KG1 (cell line): ENCODE measurements at places on chromosomes 7 and 10.

GRCh38 chr7:13416544-13416943 lies 572.9 kb downstream of the ETV1 start:
- DNase-seq: no peak

DNA sequence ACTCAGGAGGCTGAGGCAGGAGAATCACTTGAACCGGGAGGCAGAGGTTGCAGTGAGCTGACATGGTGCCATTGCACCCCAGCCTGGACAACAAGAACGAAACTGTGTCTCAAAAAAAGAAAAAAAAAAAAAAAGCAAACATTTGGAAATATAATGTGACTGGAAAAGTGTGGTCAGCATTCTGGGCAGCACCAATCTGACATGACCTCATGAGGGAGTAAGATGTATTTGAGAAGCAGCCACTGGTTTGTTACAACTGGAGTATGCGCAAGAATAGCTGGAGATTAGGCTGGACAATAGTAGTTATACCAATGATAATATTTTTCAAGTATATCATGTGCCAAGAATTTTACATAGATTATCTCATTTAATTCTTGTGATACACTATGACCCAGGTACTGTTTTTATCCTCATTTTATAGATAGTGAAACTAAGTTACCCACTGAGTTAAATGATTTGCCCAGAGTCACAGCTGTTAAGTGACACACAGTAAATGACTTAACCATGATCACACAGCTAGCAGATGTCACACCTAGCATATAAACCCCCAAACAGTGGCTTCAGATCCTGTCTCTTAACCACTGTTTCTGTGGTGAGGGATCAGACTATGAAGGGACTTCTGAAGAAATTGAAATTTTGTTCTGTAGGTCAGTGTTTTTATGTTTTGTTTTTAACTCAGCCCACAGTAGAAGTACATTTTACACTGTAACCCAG lies 11.1 kb downstream of the MCU start:
- DNase-seq: no peak

DNA sequence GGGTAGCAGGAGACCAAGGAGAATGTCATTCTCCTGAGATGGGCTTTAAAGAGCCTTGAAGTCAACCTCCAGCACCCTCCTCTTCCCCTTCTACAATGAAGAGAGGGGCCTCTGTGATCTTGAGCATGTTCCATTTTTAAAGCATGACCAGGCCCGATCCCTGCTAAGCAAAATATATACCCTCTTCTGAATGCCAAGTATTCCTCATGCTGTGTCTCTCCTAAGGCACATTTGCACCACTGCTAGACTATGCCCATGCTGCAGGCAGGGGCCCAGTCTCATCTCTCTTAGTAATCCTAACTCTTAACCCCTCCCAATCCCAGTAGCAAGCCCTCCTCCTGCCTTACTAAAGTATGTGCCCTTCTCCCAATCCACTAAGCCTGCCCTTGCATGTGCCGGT lies 18.4 kb downstream of the SORBS1 start:
- DNase-seq: no peak

DNA sequence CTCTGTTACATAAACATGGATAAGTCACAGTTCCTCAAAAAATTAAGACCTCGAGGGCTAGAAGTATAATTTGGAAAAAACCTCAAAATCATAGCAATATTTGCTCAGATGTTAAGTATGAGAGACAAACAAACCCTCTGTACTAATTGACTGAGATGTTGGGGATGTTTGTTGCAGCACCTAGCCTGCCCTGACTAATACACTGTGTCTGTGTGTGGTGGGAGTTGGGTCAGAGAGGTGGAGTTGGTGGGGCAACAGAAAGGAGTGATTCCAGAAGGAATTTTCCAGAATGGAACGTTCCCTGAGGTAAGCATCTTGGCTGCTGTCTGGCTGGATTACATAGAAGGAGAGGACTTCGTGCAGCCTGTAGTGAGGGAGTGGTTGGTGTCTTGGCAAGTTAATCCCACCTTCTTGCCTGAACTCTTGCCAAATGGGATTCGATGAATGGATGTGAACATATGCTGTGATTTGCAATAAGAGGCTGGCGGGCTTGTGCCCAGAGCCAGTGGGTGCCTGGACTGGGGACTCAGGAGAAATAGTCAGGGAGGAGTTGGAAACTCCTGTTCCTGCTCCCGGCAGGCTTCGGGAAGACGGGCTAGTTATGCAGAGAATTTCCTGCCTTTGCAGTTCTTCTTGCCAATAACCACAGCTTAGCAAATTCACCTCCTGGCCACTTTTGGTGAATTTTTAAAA lies 9.3 kb upstream of the FAM180A start:
- no peak for DNase-seq

- no peak for DNase-seq
Measured at GRCh38 chr7:50857804-50858489, 75.3 kb upstream of the GRB10 start.

- no peak for DNase-seq
Measured at GRCh38 chr10:123537188-123537961, 128.8 kb upstream of the GPR26 start.

DNA sequence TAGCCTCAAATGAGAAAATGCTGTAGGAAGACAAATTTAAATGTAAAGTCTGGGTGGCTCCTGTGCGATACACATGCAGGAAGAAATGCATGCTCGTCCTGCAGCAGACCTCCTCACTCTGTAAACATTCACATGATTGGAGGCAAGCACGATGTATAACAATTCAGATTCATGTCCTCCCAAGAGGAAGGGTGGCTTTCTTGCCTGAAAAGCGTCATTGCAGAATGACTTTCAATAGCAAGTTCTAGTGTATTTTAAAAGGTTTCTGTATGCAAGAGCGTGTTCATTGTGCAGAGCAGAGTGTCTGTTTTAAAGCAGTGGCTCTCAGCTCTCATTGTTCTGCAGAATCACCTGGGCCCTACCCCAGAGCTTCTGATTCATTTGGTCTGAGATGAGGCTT lies 170.3 kb upstream of the CELF2 start:
- DNase-seq: no peak

- no peak for DNase-seq
Measured at GRCh38 chr10:776772-777171, 87.3 kb upstream of the DIP2C start.

DNA sequence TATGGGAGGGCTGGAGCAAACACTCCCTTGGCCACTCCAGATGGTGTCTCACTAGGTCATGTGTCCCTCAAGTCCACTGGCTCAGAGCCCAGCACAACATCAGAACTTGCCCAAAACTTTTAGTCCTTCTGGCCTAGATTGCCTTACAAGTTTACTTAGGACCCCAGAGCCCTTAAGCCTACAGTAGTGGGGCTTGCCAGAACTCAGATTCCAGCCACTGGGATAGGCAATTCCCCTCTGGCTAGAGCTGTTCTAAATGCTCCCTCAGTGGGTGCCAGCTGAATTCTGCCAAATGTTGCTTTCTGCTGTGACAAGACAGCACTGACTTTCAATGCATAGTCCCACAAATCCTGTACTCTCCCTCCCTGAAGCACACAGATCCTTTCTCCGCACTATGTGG lies 331.1 kb downstream of the HTR7 start:
- DNase-seq: no peak

- DNase-seq: no peak
Measured at GRCh38 chr7:2708041-2708440, 20.0 kb downstream of the AMZ1 start.

DNA sequence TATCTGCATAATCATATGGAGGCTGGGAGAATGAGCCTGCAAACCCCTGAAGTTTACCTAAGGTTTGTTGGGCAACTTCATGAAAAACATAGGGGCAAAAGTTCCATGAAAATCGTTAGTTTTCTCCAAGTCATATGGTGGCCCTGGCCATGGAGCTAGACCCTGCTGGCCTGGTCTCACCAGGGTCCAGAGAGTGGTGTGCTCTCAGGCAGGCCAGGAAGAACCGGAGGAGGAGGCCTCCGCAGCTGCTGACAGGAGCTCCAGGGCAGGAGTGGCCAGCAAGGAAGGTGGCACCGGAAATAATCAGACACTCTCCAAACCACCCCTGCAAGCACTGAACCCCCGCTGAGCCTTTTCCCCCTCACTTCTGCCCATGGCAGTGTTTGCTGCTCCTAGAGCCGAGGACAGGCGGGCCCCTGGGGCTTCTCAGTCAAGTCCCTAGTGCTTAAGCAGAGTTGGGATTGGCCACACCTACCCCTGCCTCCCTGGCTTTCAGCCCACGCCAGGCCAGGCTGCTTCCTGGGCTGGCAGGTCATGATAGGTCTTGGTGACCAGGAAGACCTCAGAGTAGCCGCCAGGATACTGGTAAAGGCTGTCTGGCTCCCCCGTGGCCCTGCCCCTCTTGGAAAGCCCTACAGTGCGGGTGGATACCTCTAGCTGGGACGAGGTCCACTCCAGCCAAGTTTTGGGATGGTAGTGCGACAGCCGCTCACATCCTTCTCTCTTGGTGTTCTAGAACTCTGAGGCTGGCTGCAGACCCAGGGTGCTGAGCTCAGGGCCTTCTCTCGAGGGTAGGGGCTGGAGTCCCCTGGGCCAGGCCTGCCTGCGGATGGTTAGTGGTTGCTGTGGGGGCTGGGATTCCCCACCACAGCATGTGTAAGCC lies 242.8 kb downstream of the MGMT start:
- no peak for DNase-seq

- no peak for DNase-seq
Measured at GRCh38 chr7:47470567-47471357, 111.1 kb downstream of the TNS3 start.

DNA sequence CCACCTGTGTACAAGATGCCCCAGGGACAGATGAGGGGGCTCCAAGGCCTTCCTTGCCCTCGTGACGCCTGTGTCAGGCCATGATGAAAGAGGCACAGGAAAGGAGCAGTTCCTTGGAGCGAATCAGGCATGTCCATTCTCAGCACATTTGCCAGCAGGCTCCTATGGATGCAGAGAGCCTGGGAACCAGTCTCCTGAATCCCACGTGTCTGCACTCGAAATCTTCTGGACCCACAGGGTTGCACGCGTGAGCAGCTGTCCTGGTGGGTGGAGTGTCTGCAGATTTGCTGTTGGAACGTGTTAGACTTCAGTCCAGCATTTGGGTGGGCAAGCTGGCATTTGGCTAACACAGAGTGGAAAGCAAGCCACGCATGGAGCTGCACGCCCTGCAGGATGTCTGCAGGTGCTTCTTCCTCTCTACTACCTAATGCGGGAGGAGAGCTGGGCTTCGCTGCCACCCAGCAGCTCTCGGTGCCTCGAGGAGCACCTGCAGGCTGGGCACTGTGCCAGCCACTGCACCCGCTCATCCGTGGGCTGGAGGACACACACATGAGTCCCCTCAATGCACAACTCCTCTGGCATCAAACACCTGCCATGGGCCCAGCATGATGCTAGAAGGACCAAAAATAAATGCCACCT lies 140.7 kb downstream of the PAXIP1 start:
- no peak for DNase-seq

GRCh38 chr7:28865601-28866144 lies 92.5 kb downstream of the TRIL start:
- no peak for DNase-seq

DNA sequence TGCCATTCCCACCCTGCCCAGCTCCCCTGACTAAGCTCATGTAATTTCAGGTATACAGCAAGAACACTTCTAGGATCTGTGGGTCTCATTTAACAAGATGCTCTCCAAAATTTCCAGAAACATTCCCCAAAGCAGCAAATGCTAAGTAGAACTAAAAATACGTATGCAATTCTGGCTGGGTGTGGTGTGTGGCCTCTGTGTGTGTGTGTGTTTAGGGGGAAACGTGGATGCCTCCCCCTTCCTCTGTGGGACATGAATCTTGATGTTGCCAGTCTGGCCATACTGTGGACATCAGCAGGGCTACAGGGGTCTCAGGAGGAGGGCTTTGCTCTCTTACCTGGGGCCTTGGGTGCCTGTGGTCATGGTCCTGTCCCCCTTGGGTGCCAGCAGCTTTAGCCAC lies 18.4 kb downstream of the EMX2 start:
- DNase-seq: no peak

DNA sequence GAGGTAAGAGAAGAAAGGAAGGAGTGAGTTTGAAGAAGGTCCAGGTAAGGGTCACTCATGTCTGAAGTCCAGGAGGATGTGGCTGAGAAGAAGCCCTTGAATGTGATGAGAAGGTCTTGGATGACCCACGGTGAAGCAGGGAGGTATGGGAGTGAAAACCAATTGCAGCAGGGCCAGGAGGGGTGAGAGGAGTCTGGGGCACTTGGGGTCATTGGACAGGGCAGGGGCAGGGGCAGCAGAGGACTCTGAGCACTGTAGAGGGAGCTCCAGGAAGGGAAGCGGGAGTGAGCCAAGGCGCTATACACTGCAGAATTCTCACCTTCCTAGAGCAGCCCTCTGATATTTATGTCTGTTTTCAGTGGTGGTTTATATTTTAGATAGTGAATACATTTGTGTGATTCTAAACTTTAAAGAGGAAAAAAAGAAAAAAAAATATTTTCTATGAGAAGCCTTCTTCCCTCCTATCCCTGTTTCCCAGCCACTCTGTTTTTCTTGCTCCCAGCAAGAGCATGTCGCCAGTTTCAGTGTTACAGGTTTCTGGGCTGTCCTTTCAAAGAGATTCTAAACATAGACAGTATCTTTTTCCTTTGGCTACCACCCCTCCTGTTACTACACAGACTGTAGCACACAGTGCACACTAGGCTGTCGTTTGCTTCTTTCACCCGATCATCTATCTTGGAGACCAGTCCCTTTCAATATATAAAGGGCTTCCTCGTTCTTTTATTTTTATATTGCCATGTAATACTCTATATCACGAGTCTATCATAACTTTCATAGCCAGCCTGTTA lies 24.5 kb downstream of the BLVRA start:
- DNase-seq: no peak

- no peak for DNase-seq
Measured at GRCh38 chr10:15197911-15198310, 29.4 kb upstream of the NMT2 start.

DNA sequence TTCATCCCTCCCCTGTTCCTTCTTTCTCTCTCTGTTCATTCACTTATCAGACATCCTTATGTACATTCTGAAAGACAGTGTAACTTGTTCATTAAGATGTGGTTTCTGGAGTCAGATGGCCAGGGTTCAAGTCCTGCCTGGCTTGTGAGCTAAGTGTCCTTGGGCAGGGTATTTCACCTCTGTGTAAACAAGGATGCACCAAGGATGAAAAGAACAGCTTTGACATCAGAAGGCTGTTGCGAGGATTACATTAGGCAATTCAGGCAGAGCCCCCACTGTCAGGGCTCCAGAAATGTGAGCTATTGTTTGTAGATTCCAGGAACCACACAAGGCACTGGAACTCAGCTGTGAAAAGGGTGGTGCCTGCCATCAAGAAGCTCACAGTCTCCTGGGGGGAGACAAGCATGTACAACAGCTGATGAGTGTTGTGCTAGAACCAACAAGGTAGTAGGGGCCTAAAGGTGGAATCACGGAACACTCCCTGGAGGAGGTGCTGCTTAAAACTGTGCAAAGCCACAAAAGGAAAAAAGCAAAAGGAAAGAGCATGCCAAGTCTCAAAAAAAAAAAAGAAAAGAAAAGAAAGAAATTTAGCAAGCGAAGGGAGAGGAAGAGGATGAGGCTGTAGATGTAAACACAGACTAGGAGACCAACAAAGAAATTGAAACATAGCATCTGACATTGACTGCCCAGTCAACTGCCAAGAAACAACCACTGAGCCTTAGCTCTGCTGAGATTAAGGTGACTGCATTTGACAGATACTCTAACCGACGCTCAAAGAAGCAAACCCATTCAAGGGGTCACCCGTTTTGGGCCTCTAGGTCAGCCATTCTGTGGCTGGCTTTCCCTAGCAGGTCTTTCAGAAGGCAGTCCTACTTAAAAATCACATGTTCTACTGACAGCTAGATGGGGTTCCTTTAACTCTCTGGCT lies 12.5 kb downstream of the PDLIM1 start:
- DNase-seq: no peak
